Memory B cell (primary cell): ENCODE measurements at places on chromosomes 11 and 22.

GRCh38 chr11:21603886-21604285, 589.0 kb upstream of the ANO5 start:
- DNase-seq: no peak

- no peak for DNase-seq
These were observed 47.9 kb downstream of the KCNJ1 start for GRCh38 chr11:128819198-128819597.

DNA sequence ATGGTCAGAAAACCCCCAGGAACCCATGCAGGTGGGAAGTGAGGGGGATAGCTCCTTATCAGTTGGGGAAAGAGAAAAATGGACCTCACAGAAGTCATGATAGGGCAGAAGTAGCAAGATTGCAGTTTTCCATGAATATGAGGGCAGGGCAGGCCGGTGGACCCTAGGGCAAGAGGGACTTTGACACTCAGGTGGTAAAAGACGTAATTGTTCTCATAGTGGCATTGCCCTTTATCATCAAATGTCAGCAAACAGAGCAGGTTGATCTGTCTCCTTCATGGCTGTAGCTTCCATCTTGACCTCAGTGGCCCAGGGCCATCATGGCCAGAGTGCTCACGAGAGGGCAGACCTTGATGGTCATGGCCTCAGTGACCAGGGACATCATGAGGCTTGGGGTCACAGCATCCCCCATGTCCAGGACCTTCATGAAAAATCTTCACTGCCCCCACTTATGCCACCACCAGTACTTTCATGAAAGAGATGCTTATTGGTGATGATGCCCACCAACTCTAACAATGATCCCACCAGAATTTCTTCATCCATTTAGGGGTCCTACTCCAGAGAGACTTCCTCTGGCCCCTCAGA, 127.1 kb downstream of the SNX19 start:
- DNase-seq: no peak

DNA sequence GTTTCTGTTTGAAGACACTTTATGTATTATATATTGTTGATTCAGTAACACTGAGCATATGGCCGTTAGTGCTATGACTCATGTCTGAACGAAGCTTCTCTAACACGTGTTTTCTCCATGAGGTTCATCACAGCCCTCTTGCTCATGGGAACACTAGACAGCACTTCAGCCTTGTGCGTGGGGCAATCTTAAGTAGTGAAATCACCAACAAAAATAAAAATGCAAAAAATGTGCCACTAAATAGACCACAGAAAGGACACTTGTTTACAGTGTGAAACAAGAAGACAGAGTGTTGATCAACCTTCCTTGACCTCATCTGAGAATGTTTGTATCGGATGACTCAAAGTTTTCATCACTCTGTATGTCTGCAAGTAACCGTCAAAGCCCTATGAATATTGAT, 94.5 kb downstream of the FDX1 start:
- no peak for DNase-seq

DNA sequence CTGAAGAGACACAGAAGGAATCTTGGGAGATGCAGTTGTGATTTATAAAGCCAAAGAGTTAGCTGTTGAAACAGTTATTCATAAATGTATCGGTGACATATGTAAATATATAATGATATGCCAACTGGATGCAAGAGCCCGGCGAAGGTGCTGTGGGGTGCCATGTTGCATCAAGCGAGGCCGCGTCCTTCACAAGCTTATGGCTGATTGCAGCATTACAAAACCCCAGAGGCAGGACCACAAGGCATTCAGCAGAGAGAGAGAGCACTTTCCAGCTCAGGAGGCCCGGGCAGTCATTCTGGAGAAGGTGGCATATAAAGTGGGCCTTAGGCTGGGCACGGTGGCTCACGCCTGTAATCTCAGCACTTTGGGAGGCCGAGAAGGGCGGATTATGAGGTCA, 65.6 kb downstream of the LARGE1 start:
- no peak for DNase-seq

- no peak for DNase-seq
These were observed 106.5 kb downstream of the ALX4 start for GRCh38 chr11:44203270-44204043.

DNA sequence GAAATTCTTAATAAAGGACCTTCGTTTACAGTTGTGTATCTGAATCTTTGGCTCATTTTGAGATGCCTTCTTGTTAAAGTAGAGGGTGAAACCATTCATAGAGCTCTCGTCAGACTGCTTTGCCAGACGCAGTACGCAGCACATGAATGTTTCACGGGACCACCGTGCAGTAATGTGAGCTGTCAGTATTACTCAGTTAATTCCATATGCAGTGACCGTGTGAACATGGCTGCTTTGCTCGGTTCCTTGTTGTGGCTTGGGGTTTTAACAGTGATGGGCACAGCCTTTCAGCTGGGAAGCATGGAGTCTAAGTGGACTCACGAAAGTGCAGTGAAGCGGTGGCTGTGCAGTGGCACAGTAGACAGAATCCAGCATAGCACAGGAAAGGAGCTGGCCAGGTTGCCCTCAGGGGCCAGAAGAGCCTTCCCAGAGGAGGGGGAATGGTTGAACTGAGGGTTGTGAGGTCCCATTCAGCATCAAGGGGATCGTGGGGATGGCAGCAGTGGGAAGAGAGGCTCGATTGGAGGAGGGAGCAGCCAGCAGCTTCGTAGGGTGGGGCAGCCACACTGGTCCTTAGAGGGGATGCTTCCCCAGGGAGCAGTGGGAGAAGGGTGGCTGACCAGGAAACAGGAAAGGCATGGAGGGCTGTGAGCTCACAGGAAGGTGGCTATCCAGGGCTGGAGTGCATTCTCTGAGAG, 31.4 kb downstream of the PPFIA1 start:
- no peak for DNase-seq

- DNase-seq: no peak
These were observed 5.2 kb upstream of the MUC5AC start for GRCh38 chr11:1152316-1153104.

GRCh38 chr22:26546282-26546681, 34.0 kb upstream of the TFIP11 start:
- no peak for DNase-seq

DNA sequence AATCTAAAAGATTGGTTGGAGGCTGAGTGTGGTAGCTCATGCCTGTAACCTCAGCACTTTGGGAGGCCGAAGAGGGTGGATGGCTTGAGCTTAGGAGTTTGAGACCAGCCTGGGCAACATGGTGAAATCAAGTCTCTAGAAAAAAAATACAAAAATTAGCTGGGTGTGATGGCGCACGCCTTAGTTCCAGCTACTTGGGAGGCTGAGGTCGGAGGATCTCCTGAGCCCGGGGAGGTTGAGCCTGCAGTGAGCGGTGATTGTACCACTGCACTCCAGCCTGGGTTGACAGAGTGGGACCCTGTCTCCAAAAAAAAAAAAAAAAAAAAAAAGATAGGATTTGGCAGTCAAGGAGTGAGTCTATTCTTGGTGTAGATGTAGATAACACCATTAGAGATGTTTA, 10.6 kb downstream of the FOLR1 start:
- no peak for DNase-seq

DNA sequence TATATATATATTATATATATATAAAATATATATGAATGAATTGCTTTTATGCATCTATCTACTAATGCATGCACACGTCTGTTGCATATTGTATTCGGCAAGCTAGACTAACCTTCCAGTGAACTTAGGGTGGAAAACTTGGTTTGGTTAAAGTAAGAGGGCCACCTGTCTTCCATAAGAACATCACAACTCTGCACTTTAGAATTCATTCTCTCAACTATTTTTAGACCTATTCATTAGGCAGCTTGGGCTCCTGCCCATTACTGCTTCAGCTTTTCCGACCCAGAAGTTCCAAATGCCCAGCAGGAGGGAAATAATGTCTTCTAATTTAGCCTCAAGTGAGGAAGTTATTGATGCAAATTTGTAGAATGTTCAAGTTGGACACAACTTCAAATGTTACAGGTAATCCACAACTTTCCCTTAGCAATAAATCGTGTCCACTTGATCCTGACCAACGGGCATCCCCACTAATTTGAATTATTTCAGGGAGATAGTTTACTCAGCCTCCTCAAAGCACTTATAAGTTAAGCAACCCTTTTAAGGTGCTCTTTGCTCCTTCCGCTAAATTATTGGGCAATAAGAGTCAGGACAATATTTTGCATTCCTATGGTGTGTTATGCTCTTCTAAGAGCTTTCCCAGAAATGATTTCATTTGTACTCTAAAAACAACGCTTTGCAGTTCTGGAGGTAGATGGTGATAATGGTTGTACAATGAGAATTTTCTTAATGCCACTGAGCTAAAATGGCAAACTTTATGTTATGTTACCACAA, 132.3 kb downstream of the OPCML start:
- no peak for DNase-seq

DNA sequence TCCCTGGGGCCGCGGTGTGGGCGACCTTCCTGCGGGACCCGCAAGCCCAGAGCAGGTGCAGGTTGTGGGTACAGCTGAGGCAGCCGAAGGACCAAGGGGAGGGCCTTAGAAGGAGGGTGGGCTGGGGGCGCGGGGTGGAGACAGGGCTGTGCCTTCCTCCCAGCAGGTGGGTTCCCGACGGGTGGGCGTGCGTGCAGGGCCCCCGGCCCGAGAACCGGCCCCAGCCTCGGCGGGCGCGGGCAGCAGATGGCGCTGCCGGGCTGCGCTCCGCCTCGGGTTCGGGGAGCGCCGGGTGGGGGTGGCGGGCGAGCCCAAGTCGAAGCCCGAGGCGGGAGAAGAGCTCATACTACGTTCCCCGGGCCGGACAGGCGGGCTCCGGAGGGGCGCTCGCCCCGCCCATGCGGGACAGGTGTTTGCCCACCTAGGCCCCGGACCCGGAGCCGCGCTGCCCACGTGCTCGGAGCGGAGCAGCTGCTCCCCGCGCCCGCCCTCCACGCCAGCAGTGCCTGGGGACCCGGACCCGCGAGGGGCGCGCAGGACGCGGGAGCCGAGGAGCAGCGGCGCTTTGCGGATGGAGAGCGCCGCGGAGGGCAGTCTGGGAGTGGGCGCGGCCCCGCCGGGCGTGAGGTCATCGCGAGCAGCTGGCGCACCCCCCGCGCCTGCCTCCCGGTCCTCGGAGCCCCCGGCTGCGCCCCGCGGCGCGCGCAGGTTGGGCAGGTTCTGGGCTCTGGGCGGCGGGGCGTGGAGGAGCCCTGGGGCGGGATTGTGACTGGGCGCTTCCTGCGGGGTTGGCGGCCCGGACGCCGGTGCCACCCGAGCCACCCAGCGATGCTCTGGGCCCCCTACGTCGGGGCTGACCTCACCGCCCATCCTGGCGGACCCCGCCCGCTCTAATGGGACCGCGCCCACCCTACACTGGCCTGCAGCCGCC, 25.3 kb downstream of the DUSP8 start:
- DNase-seq: no peak
